ENCODE measurements at places on chromosomes 7 and 10.

- no peak for DNase-seq
These were observed 8.7 kb downstream of the ACTR1A start for GRCh38 chr10:102493771-102494170.

- no peak for DNase-seq
These were observed 612.9 kb downstream of the DNAJB6 start for GRCh38 chr7:157949711-157950110.

DNA sequence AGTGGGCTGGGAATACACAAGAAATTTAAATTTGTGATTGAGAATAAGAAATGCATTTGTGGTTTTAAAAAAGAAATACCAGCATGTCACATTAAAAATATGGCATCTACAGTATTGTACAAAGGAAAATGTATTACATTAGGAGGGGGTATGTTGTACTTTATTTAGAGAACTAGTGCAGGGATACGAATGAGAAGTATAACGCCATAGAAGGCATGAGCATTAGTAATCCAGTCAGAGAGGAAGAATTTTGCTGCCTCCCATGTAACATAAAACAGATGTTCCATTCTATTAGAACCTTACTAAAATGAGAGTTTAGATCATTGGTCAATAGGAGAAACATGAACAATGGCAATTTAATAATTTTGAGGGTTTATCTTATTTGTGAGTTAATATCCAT lies 182.2 kb downstream of the ADK start:
- DNase-seq = no peak

DNA sequence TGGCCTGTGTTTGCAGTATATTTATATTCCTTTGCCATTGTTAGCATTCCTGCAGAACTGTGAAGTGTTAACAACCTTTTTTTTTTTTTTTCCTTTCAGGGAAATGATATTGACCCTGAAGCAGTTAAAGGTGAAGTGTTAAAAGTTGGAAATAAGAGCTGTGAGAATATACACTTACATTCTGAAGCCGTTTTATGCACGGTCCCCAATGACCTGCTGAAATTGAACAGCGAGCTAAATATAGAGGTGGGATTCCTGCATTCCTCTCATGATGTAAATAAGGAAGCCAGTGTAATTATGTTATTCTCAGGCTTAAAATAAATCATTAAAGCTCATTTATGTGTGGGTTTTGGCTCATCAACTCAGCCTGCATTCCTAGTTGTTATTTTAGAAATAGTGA lies 92.8 kb upstream of the CAPZA2 start:
- DNase-seq = no peak

DNA sequence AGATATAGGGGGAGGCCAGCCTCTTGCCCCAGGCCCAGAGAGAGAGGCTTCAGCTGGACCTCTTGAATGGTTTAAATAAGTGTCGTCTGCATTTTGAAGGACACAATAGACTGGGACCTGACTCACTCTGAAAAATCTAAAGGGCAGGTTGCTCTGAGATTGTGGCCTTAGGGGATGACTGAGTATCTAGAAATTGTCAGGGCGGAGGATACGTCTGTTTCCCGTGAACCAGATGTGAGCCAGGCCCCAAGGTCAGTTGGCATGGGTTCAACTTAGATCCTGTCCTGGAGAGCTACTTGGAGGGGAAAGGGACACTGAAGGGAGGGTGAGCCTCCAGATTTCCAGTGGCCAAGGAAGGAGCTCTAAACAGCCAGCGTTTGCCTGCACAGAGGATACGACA lies 110.2 kb downstream of the CHN2 start:
- no peak for DNase-seq
